AG08395 (cell line): ENCODE measurements at places on chromosomes 6 and 20.
A peak's percentile ranks its signal among the peaks of the same experiment; 100 is the strongest.

GRCh38 chr6:125665295-125665814 is 84.1 kb upstream of the HEY2 start:
- DNase-seq, result no peak

DNA sequence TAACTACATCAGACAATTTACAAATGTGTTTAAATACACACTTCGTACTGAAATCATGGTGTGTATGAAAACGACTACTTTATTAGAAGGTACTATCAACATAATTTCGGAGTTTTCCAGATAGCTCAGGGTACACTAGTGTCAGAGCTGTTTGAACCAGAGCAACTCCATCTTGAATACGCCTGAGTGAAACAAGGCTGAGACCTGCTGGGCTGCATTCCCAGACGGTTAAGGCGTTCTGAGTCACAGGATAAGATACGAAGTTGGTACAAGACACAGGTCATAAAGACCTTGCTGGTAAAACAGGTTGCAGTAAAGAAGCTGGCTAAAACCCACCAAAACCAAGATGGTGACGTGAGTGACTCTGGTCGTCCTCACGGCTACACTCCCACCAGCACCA is 167.6 kb downstream of the THBS2 start:
- DNase-seq, result no peak

- no peak for DNase-seq
Observed at GRCh38 chr6:138981416-138981815, 6.6 kb downstream of the REPS1 start.

DNA sequence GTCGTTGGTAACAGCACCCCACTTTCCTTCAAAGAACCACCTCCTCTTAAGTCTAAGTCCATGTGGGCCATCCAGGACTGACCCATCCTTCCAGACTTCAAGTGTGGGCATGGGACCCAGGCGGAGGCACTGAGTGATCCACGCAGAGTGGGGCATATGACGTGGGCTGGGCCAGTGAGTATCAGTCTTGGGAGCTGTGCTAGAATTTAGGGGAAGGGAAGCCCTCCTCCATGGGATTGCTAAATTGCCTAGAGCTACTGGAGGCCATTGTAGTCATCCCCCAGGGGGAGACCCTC is 35.3 kb upstream of the KCNB1 start:
- DNase-seq, result no peak

- DNase-seq, result no peak
Observed at GRCh38 chr6:145865175-145865574, 50.6 kb upstream of the FBXO30 start.

- peak; percentile 53 for DNase-seq
Observed at GRCh38 chr20:37856932-37857660, 45.8 kb upstream of the VSTM2L start.

DNA sequence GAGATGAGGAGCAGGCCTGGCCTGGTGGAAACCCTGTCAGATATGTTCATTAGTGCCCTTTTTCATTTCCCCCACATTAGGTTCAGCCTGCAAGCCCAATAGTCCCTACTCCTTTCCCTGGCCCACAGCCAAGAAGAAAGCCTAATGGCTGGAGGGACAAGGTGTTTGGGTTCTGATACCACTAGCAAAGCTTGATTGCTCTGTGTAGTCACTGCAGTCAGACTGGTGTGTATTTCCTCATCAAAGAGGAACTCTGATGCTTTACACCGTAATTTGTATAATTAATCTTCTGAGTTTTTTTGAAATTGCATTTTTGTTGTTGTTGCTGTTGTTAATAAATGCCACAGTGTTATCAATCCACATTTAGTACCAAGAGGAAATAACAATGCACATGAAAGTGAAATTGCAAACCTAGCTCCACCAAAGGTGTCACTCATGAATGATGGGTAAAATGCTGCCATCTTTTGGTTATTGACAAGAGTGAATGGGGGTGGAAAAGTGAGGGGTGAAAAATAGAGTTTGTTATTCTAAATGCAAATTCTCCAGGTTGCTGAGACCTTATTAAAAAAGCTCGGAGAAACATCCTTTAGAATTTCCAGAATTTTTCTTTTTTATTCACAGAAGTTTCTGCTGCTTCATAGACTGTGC is 320.2 kb upstream of the POU3F2 start:
- no peak for DNase-seq

DNA sequence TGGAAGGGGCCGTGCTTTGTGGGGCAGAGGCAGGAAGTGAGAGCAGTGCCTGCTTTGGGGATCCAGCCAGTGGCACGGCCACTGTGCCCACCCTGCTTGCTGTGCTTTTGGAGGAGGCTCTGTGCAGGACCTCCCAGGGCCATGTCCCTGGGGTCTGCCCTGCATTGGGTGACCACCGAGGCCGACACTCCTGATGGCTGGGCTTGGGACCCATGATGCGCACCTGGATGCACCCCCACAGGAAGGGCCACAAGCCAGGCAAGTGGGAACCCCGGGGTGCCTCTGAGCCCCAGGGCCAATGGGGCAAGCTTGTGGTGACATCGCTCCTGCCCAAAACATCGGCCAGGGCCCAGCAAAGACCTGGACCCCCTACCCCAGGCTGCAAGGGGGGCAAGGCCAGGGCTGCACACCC is 738.6 kb upstream of the GJE1 start:
- DNase-seq, result no peak

DNA sequence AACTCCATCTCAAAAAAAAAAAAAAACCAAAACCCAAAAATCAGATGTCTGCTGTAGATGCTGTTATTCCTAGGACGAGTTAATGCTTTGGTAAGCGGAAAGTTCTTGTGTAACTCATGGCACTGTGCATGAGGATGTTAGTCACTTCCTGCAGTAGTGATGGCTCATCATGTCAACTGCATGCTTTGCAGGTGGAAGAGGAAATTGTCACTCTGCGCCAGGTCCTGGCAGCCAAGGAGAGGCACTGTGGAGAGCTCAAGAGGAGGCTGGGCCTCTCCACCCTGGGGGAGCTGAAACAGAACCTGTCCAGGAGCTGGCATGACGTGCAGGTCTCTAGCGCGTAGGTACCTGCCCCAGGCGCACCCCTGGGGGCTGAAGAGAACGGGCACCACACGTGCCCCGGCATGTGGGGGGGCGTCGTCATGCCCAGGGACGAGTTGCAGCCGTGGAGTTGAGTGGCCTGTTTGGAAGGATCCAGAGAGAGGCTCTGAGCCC is 8.5 kb downstream of the TPD52L2 start:
- DNase-seq, result peak; percentile 68

- no peak for DNase-seq
Observed at GRCh38 chr6:155473741-155474140, 18.1 kb upstream of the NOX3 start.

- DNase-seq, result no peak
Observed at GRCh38 chr6:161584051-161584450, 310.2 kb upstream of the AGPAT4 start.

DNA sequence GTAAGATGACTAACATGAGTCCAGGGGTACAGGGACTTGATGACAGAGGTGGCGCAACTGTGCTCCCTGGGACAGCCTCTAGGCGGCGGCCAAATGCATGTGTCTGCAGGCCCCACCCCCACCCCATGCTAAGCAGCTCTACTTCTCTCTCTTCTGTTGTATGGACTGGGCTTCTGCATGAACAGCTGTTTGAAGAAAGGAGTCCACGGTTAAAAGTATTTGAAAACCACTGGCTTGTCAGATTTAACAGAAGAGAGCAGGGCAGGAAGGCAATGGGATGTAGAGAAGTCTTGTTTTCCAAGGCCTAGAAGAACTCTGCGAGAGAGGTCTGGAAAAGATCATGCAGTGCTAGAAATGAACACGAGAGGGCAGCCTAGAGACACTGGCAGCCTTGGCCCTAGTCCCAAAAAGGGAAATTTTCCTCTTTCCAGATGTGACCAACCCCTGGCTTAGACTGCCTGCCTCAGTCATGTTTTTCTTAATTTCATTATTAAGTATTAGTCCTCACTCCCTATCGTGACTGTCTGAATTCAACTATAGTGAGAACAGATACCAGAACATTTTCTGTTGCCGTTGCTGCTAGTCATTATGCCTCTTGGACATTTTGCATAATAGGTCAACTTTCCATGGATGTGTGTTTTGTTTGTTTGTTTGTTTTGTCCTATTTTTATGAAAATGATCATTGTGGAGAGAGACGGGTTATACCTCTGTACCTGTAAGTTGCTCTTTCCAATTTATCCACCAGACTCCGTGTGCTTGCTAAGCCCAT is 265.0 kb downstream of the ADGRG6 start:
- peak; percentile 76 for DNase-seq

- DNase-seq, result no peak
Observed at GRCh38 chr6:21132856-21133838, 460.4 kb upstream of the SOX4 start.
